ENCODE measurements at places on chromosomes 4 and X.

GRCh38 chrX:103607364-103608305 is at the start of gene TCEAL3:
TCEAL3 (plus strand) TSS chrX:103607963; CDS start chrX:103609065, 1,102 bp downstream.
- peaks cover 6% of the 10 kb centered on the region for H3K36me3 ChIP-seq
- H3K4me1 ChIP-seq: peaks cover 15% of the 10 kb centered on the region
- peaks cover 17% of the 10 kb centered on the region for H3K27me3 ChIP-seq
- peak within 1 kb of the TSS; percentile 38 for H3K27ac ChIP-seq

GRCh38 chrX:74179499-74179898 is 124.5 kb upstream of the ZCCHC13 start:
- H3K4me3 ChIP-seq: no peak overlapping the region
- H3K27ac ChIP-seq: no peak overlapping the region
- peaks cover 7% of the 10 kb centered on the region for H3K36me3 ChIP-seq
- no peaks in the 10 kb centered on the region for H3K4me1 ChIP-seq

GRCh38 chr4:6377626-6378492 is 94.6 kb downstream of the PPP2R2C start:
- no peak overlapping the region for H3K27ac ChIP-seq
- DNase-seq: no peak
- H3K4me3 ChIP-seq: no peak overlapping the region

GRCh38 chr4:27790911-27791310 is 930.3 kb downstream of the STIM2 start:
- H3K27ac ChIP-seq: no peak overlapping the region
- DNase-seq: no peak
- no peaks in the 10 kb centered on the region for H3K4me1 ChIP-seq
- no peaks in the 10 kb centered on the region for H3K36me3 ChIP-seq
- H3K4me3 ChIP-seq: no peak overlapping the region

- H3K4me1 ChIP-seq: no peaks in the 10 kb centered on the region
- H3K36me3 ChIP-seq: no peaks in the 10 kb centered on the region
- no peak for DNase-seq
These were observed 75.9 kb downstream of the UCHL1 start for GRCh38 chr4:41332510-41333054.

DNA sequence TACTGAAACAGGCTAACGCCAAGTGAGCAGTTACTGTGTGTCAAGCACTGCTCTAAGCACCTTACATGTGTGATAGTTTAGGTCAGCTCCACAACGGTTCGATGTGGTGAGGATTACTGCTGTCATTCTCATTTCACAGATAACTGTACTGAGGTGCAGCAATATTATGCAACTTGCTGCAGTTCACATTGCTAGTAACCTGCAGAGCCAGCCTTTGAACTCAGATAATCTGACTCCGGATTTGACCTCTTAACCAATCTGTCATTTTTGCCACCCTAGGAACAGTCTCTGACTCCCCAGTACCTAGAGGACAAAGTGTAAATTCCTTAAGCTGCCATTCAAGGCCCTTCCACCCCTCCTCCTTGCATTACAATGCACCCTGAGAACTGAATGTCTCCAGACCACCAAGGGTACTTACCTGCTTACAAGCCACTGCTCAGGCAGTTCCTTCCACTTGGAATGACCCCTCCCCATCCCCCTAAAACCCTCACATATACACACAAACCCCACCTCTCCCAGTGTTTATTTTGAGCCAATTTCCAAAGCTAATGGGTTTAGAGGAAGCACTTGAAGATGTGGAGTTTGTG is 24.9 kb downstream of the EFNB1 start:
- no peak overlapping the region for H3K27ac ChIP-seq
- no peak overlapping the region for H3K4me3 ChIP-seq
- H3K27me3 ChIP-seq: peaks cover 7% of the 10 kb centered on the region
- H3K4me1 ChIP-seq: no peaks in the 10 kb centered on the region
- peaks cover 3% of the 10 kb centered on the region for H3K36me3 ChIP-seq
